Caco-2 (cell line): ENCODE measurements at places on chromosomes 6 and 20. TPM values are rescaled to one million over a fixed set of nuclear protein-coding genes. Genes with fewer than 3 reads are reported as not detected.

NRSN1 gene
- not detected in 2 replicates for total RNA-seq

NKAIN2 gene
- total RNA-seq, result not detected in 2 replicates

IP6K3 gene
- 0.44 and 0.45 TPM in 2 replicates for total RNA-seq

DNA sequence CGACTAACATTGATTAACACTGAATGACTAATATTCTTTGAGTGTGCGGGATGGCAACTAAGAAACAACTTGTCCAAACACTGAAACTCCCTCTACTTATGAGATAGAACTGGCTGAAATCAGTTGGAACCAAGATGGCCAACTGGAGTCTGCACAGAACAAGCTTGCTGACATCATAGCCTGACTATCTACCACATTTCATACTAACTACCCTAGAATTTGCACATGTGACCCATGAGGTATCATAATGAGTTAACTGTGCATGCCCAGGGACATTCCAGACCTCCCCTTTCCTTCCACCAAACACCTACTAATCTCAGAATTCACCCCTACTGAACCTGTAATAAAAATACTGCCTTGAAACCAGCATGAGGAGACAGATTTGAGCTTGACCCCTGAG is 43.2 kb downstream of the PHIP start:
- H3K4me3 ChIP-seq, result no peak overlapping the region
- no peak overlapping the region for H3K27ac ChIP-seq
- DNase-seq, result no peak
- H3K36me3 ChIP-seq, result 0 out of 2 replicates have a peak, but pooled peaks cover 1% of the 10 kb centered on the region

DNA sequence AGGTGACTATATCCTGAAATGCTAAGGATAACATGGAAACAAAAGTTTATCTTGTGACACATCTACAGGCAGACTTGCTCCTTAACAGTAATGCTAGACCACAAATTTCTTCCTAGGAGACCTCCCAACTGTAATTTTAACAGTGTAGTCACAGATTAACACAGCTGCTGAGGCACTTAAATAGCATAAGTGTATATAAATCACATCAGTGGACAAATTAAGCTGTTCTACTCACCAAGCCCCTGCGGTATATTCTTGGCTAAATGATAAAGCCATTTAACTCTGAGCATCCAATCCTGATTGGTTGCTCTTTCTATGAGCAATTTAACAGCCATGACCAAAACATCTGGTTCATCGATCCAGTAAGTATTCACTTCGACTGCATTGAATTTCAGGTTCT is 73.3 kb upstream of the LYRM2 start:
- H3K27me3 ChIP-seq, result no peaks in the 10 kb centered on the region
- H3K4me3 ChIP-seq, result no peak overlapping the region
- H3K4me1 ChIP-seq, result 0 out of 2 replicates have a peak, but pooled peaks cover 9% of the 10 kb centered on the region

GRCh38 chr20:23568320-23568970 is at the start of gene CST9L:
CST9L (minus strand) TSS chr20:23568484; CDS start chr20:23568450, 34 bp downstream.
- H3K36me3 ChIP-seq, result no peaks in the 10 kb centered on the region
- DNase-seq, result no peak
- H3K4me3 ChIP-seq, result no peak within 1 kb of the TSS
- H3K27ac ChIP-seq, result no peak within 1 kb of the TSS

DNA sequence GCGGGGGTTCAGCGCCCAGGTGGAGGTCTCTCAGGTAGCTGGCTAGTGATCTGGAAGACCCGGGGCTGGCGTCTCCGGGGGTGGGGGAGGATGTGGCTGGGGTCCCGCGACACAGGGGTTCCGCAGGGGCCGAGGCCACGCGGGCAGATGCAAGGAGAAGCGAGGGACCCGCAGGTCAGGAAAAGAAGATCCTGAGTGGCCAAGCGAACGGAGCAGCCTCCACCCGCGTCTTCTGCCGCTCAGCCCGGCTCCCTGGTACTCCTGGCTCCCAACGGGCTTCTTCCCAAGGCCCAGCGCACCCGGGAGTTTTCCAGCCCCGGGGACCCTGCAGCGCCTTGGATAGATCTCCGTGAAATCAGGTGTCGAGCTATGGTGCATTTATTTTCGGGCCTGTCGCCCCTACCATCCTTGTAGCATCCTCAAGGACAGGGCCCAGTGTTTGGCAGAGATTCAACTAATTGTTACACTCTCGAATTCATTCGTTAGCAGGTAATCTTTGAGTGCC is 682 bp upstream of the CHD6 start:
- no peaks in the 10 kb centered on the region for H3K27me3 ChIP-seq
- H3K36me3 ChIP-seq, result no peaks in the 10 kb centered on the region
